Pons (tissue), 1 donor: ENCODE measurements at places on chromosomes 2 and 18.
A peak's percentile ranks its signal among the peaks of the same experiment; 100 is the strongest.

- peak; percentile 88 for DNase-seq
Observed at GRCh38 chr18:80200171-80200931, 47.0 kb downstream of the PARD6G start.

DNA sequence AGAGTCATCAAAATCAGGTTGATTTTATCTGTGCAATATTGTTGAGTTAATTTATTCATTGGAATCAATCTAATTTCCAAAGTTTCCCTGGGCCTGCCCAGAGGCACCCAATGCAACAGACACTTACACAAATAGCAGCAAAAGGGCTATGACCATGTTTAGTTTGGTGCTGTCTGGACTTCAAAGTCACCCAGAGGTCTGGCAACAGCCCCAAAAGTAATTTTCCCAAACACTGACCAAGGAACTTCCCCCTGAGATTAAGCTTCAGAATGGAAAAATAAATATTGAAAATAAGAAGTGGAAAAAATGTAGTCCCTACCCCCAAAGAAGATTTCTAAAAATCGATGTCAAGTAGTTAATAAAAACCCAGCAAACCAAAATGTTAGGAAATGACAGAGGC, 70.9 kb upstream of the RNF152 start:
- DNase-seq: no peak

DNA sequence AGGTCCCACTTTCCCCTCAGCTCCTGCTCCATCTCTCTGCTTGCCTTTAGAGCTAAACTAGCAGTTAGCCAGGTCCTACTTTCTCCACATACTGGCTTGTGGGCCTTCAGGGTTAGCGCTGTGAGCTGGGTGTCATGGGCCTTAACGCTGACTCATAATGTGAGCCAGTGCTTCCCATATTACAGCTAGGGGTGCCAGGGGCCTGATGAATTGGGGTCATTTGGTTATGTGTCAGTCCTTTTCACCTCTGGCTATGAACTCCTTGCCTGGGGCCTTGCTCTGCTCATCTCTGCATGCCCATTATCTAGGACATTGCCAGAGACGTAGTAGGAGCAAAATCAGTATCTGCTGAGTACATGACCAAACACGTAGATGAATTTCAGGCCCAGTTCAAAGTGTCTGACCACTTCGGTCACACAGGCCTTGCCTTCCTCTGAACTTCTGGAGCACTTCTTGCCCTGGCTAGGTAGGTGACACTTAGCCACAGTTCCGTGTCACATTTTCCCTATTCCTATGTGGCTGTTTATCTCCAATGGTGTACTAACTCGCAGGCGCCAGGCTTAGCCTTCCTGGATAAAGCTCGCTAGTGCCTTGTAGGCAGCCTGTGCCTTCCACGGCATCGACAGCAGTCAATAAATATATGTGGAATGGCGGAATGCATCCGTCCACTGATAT, 103.2 kb upstream of the SIX3 start:
- DNase-seq: no peak

DNA sequence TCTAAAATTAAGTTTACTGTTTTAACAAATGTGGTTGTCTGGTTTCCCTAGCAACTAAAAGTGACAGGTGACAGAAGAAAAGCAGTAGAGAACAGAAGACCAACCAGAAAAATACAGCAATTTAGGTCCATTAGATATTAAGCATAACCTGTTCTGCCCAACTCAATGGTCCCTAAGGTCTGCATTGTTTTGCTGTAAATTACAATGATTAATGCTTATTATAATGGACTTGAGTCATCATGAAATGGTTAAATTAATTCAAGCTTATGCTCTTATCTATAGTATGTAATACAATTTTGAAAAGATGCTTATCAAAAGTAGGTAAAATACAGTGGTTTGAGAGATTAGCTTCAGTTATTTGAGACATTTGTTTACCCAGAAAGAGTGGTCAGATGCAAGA, 378.0 kb downstream of the GRB14 start:
- DNase-seq: no peak

DNA sequence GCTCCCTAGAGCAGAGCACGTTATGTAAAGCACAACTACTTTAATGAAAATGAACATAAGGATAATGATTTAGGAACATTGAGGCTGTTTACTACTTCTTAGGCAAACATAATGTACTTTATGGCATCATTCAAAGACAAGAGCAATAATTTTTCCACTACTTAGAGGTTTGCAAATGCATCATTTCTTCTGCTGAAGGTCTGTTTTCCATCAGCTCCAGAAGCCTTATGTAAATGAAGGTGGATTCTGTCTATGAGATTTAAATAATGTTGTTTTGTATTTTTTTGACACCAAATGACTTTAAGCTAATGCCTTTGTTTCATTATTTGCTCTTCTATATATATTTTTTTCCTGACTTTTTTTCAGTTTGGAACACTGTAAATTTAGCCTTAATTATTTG, 28.1 kb downstream of the MREG start:
- DNase-seq: no peak

DNA sequence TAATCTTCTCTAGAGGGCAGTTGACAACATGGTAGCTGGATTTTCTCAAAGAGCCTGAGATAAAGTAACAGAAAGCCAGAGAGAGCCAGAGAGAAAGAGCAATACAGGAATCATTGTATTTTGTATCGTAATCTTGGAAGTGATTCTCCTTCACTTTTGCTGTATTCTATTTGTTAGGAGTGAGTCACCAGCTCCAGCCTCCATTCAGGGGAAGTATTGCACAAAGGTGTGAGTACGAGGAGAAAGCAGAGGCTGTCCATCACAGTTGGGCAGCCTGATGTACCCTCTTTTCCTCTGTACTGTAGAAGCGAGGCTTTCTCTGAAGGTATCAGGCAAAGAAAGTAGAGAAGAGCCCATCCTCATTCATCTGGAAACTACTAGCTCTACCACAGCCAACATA, 176.8 kb downstream of the KCNS3 start:
- no peak for DNase-seq

DNA sequence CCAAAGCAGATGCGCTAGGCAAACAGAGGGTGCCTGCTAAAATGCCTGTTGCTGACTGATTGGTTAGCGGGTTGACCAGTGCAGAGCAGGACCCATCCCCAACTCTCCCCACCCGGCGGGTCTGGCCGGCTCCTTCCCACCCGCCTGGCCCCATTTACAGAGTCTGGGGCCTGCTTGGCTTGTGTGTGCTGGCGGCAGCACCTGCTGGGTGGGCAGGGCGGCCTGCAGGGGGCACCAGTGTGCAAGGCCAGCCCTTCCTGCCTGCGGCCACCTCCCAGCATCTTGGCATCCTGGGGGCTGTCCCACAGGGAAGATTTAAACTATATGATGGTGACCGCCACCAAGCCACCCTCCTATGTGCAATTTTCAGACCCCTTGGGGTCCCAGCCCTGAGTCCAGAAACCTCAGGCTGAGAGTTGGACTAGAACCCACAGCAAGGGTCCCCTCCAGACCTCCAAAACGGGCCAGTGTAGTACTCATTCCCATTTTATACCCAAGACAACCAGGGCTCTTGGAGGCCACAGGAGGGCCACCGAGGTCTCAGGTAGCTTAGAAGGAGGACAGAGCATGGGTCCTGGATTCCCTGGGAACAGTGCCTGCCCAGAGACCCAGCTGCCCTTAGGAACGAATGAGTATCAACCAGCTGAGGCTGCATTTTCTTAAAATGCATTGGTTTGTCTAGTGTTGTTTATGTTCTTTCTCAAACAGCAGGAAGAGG, 173.6 kb downstream of the SMAD7 start:
- peak; percentile 49 for DNase-seq

- DNase-seq: no peak
Observed at GRCh38 chr2:62724106-62724505, 18.6 kb downstream of the EHBP1 start.

DNA sequence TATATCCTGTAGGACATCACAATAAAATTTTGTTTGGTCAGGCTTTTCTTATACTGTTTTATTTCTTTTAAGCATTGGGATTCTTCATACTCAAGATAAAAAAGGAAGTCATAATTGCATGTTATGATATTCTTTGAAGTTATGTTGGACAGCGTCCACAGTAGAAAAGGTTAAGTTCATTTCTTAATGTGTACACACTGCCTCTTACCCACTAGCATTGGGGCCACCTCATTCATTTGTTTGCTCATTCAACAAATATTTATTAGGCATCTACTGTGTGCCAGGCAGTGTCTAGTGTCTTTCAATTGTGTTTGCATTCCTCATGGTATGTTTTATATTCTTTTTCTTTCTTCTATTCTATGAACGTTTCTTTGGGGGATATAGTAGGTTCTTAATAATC, 70.2 kb downstream of the PTPRM start:
- DNase-seq: no peak

GRCh38 chr2:60890393-60890707, 9.0 kb downstream of the REL start:
- DNase-seq: no peak

- DNase-seq: no peak
Observed at GRCh38 chr2:228675646-228676045, 494.2 kb upstream of the SPHKAP start.

GRCh38 chr2:110205660-110206455, 1.0 kb upstream of the NPHP1 start:
- DNase-seq: no peak

DNA sequence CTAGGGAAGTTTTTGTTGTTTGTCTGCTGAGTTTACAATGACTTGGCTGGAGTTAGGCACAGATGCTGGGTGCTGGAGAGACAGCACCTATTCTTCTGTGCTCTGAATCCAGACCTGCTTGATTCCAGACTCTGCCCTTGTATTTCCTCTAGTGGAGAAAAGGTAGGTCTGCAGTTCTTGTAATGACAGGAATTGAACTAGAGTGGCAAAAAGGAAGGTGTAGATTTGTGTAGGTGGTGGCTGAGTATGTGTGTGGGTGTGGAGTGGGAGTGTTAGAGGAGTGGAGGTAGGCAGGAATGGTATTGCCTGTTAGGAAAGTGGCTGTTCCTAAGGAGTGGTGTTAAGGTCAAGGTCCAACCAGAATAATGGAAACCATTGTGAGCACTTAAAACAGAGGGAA, 71.9 kb upstream of the LYPD6 start:
- no peak for DNase-seq

DNA sequence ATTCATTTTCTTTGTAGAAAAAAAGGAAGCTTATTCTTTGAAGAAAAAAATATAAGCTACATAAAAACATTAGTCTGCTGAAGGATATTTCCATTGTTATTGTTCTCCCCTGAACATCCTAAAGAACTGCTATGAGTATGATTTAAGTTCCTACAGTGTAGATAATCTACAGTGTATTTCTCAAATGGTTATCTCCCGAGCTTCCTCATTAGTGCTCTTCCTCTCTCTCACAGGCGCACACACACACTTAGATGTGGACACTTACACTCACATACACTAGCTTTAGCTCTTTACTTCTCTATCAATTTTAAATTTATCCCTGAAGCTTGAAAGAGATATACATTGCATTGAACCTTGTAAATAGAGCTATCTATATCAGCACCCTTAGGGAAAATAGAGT, 681.0 kb downstream of the KCNJ3 start:
- DNase-seq: no peak

DNA sequence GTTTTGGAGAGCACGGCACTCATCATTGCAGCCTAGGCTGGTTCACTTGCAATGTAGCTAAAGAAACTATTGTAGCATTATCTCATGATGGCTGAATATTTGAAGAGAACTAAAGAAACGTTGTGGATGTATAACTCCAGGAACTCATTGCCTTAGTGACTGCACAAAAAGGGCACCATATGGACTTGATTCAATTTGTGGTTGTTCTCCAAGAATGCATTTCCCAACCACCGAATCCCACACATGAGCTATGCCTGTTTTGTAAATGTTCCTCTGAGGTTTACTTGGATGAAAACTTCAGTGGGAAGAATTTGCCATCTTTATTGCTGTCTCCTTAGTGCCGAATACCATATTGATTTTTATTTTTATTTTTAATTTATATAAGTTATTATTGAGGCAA, 43.5 kb downstream of the DOK6 start:
- DNase-seq: no peak

DNA sequence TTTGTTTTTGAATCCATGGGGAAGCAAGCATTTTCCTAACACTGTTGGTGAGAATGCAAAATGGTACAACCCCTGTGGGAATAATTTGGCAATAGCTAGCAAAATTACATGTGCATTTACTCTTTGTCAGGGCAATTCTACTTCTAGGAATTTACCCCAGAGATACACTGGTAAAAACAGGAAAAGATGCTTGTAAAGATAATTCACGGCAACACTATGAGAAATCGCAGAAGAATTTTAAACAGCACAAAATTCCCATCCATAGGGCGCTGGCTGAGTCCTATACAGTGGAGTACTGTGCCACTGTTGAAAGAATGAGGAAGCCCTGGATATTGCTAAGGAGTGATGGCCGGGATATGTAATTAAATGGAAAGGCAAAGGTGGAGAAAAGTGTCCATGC, 75.8 kb downstream of the DGKD start:
- DNase-seq: no peak

DNA sequence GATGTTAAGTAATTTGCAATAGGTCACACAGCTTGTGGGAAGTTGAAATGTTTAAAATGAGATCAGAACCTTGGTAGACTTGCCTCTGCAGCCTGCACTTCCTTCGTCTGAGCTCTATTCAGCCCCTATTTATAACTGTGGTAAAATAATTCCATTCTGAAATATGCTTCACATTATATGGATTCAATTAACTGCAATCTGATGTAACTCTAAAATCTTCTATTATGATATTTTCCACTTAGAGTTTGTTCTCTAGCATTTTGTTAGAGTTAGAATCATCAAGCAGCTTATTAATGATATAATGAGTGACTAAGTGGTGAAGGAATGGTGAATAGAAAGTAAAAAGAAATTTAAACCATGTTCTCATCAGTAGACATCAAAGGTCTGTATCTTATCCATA, 139.6 kb upstream of the ARHGAP28 start:
- DNase-seq: no peak

GRCh38 chr18:46565256-46565655, 91.8 kb downstream of the LOXHD1 start:
- DNase-seq: no peak

DNA sequence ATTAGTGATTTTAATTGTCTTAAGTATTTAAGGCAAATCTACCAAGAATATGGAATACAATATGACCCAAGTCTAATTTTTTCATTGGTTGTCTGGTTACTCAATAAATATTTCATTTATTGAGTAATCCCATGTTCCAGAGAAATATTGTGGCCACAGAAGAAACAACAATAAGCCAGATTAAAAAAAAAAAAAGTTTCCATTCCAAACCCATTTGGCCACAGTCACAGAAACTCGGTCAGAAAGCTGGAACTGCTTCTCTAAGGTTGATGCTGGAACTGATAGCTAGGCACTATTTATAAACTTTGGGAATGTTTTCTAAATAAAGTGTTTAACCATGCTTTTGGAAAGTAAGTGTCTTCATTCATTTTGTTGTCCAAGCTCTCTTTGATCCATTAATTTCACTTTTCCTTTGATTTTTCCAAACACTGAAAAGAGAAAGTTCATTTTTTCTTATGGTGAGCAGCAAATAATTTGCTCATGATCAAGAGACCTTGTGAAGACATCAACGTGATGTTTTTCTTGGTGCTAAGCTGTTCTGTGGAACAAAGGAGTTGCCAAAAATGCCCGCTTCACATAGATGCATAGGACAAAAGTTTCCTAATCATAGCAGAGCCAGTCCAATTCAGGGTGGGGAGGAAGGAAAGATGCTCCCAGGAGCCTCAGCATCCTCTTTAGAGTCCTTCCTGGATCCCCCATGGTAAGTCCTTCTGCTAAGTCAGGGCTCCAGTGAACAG, 72.1 kb upstream of the CCBE1 start:
- DNase-seq: no peak
